H9 (cell line): ENCODE measurements at places on chromosomes 4 and X. TPM values are rescaled to one million over a fixed set of nuclear protein-coding genes. Genes with fewer than 3 reads are reported as not detected.
A peak's percentile ranks its signal among the peaks of the same experiment; 100 is the strongest.

- DNase-seq, result no peak
Observed at GRCh38 chrX:68358679-68359078, 74.6 kb downstream of the OPHN1 start.

DNA sequence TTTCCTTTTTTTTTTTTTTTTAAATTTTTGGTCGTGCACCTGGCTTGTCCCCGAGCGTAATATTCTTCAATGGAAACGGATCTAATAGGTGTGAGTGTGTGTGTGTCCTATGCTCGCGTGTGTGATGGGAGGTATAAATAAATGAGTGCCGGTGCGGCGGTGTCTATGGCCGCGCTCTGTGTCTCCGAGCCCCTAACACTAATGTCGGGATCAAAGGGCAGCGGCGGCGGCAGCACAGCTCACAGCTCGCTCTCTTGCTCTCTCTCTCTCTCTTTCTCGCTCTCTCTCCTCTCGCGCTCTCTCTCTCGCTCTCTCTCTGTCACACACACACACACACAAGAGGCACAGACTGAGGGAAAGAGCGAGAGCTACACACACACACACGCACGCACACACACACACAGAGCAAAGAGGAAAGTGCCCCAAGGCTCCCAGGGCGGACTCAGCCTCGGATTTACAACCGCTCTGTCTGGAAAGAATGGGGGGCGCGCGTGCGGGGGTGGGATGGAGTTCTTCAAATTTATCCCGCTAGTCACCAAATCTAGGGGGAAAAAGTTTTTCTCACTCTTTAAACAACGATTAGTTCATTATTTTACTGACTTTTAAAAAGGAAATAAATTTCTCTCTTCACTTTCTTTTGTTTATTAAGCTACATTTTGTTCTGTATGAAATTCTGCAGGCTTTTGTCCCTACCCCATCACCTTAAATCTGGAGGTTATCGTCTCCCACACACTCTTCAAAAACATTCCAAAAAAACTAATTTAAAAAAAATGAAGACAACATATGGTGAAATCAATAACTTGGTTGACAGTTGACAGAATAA, at the start of gene ZNF827:
Gene ZNF827 (minus strand): TSS at position 206 of the 823 bp plus-strand sequence. CDS start 416 bp downstream, outside the sequence.
- peak; percentile 66 for DNase-seq

- DNase-seq, result no peak
Observed at GRCh38 chrX:148672517-148672916, 172.1 kb downstream of the AFF2 start.

- no peak for DNase-seq
Observed at GRCh38 chr4:125787707-125788106, 473.0 kb downstream of the FAT4 start.

DNA sequence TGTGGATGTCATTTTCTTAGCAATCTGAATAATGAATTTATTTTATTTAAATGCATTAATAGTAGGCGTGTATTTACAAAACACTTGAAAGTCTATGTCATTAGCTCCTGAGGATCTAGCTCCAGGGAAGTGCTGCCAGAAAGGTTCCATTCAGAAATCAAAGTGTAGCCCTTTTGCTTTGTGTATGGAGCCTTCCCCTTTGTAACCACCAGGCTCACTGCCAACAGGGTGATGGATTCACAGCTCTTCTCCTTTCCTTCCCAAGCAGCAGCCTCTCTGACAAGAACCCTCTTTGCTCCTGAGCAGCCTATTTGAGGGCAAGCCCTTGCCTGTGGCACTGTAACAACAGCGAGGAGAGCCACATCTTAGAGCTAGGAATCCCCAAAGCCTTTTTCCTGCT, 286.0 kb upstream of the RASGEF1B start:
- no peak for DNase-seq

GRCh38 chr4:56288663-56289062, 98.6 kb downstream of the AASDH start:
- DNase-seq, result no peak

- no peak for DNase-seq
Observed at GRCh38 chrX:19805046-19805690, 82.2 kb downstream of the SH3KBP1 start.

Gene RIPPLY1
- total RNA-seq, result not detected in 2 replicates

Gene RAB41
- not detected in 2 replicates for total RNA-seq

Gene LUZP4
- not detected in 2 replicates for total RNA-seq

Gene HMX1
- 0.26 and 0.31 TPM in 2 replicates for total RNA-seq

Gene SPATA4
- not detected in 2 replicates for total RNA-seq

Gene STARD8
- total RNA-seq, result 0.39 and 0.52 TPM in 2 replicates

Gene UGT2B11
- not detected in 2 replicates for total RNA-seq

Gene DSPP
- not detected in 2 replicates for total RNA-seq

Gene TMEM150C
- 2.7 and 3.1 TPM in 2 replicates for total RNA-seq

Gene GAK
- total RNA-seq, result 80.7 and 82.5 TPM in 2 replicates
